ENCODE measurements at places on chromosomes 2 and 18. TPM values are rescaled to one million over a fixed set of nuclear protein-coding genes. Genes with fewer than 3 reads are reported as not detected.
A peak's percentile ranks its signal among the peaks of the same experiment; 100 is the strongest.

Gene ACMSD
- not detected for total RNA-seq

- DNase-seq, result peak; percentile 19
These were observed 51.4 kb downstream of the CMPK2 start for GRCh38 chr2:6814312-6814711.

DNA sequence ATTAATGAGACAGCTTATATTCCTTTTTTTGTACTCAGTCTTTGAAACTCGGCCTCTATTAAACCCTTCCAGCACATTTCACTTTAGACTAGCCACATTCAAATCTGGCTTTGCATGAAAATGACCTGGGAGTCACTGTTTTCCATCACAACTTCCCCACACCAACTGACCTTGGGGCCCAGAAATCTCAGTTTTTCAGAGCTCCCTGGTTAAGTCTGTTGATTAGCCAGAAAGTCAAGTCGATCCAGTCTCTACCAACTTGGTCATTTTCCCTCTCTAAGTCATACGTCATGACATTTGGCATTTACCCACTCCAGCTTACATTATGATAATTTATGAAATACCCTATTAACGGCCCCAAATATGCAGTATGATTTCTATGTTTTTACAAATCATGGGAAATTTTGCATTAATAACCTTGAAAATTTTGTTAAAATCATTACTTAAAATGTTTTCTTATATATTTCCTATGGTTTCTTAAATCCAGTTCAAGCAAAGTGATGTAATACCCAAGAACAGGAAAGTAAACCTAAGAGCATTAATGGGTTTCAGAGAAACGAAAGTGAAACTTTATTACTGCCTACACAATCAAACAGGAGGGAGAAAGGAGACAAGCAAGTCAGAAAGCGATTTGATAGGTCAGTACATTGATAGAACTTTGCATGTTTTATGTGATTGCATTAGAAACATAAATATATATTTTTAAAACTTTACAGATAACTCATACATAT is 77.1 kb downstream of the SPATS2L start:
- DNase-seq, result peak; percentile 36

DNA sequence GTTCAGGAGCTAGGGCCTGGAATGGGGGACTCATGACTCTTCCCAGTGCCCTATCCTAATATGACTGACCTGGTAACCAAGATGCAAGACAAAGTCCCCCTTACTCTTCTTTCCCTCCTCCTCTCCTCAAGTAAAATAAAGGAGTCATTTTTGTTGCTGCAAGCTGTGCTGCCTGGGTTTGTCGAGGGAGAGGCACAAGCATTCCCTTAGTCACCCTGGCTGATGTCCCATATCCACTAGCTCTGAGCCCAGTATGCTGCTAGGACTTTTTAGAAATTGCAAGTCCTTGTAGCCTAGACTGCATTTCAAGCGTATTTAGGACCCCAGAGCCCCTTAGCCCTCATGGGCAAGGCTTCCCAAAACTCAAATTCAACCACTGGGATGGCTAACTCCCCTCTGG is 338.5 kb upstream of the SETBP1 start:
- no peak for DNase-seq

GRCh38 chr2:149226790-149227189 is 103.6 kb upstream of the LYPD6 start:
- no peak for DNase-seq

DNA sequence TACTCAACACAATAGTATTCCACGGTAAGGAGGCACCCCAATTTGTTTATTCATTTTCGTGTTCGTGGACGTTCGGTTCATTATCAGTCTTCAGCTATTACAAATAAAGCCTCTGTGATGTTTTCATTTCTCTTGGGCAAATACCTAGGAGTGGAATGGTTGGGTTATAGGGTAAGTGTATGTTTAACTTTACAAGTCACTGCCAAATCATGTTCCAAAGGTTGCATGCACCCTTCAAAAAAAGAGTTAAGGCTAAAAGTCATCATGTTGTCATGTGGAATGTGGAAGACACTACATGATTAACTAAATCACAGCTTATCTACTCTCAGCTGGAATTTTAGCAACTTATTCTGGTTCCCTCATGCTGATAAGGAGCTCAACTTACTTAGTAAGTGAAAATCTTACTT is 15.8 kb downstream of the INO80C start:
- DNase-seq, result no peak

GRCh38 chr18:30595942-30596341 is 446.6 kb downstream of the DSC3 start:
- no peak for DNase-seq

DNA sequence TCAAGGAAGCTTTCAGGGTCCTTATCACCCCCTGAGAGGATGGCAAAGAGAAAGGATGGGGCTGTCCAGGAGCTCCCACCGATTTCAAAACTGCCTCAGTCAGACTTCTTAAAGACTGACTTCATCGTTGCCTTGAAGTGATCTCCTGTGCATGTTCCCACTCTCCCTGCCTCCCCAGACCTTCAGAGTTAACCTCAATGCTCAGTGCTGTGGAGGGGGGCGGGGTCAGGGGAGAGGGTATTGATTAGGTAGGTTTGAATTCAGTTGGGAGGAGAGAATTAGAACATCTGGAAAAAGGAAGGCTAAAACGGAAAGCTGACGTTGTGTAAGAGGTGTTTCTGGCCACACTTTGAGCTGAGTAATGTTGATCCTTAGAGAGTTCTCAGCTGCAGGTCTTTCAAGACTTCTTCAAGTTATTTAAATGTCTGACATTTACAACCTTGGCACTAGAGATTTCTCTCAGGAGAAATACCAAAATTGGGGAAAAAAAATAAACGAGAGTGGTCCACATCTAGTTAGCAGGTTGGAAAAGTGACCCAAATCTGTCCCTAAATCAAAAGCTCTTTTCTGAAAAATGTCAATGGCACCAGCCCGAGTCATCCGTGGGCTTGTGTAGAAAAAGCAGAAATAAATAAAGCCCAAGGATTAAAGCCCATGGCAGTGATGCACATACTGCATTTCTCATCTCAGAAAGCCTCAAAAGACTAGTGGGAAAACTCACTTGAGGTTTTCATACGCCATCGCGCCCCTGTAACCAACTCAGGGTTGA is 134.7 kb upstream of the EPAS1 start:
- DNase-seq, result no peak

- no peak for DNase-seq
These were observed 29.3 kb downstream of the BCL2 start for GRCh38 chr18:63290166-63290820.

DNA sequence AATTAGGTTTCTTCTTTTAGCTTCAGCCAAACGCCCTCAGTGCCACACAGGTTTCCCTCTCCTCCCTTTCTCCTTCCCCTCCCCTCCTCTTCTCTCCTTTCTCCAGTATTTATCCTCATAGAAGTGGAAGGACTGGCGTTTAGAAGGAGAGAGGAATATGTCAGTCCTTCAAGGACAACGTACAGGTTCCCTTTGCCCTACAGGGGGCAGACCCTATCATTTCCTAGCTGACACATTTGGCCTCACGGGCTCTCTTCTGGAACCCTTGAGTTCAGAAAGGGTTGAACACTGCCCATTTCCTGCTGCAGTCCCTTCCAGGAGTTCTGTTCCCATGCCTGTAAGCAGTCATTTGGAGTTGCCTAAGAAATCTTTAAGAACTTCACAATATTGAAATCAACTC is 46.1 kb downstream of the CDCA7 start:
- DNase-seq, result peak; percentile 25

DNA sequence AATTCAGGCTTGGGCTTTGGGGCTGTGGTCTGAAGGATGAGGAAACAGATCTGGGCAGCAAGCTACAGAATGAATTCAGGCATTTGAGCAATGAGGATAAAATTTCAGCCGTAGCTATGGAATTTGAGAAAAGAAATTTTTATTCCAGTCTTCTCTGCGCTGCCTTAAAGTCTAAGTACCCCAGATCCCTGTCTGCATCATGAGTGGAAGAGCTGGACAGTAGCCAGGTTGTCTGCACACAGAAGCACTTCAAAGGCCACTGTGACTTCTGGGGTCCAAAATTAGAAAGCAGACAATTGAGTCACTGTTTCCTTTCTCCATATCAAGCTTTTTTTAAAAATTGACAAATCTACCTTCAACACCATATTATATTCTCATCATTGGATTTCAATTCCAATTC is 787.6 kb upstream of the GCFC2 start:
- no peak for DNase-seq

Measured in OCI-LY7 (cell line).